ENCODE measurements at places on chromosomes 2 and 18.

- DNase-seq, result no peak
Measured at GRCh38 chr2:100615886-100616285, 53.1 kb downstream of the PDCL3 start.

- DNase-seq, result no peak
Measured at GRCh38 chr2:33782395-33783230, 183.5 kb upstream of the FAM98A start.

- no peak for DNase-seq
Measured at GRCh38 chr2:144673456-144673855, 153.5 kb upstream of the ZEB2 start.

GRCh38 chr18:76984193-76985155 is 148.1 kb downstream of the MBP start:
- no peak for DNase-seq

- DNase-seq, result no peak
Measured at GRCh38 chr2:101828257-101828656, 130.8 kb downstream of the MAP4K4 start.

DNA sequence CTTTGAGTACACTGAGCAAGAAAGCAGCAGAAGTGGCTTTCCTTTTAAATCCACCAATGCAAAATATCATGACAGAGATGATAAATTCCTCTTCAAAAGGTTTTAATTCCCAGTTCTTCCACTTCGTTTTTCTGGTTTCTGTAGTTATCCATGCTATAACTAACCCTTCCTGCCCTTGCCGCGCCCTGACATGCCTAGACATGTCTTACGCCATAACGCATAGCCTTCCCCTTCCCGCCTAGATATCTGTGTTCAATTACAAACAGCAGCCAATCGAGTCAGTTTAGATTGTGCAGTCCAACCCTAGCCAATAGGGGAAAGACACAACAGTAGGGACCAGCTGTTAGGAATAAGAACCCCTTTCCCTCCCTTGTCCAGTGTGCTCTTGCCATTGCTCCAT is 16.1 kb downstream of the PRPF40A start:
- no peak for DNase-seq

GRCh38 chr18:22471546-22472131 is 53.9 kb upstream of the CTAGE1 start:
- DNase-seq, result no peak

GRCh38 chr2:47346-47725 is 1.0 kb upstream of the FAM110C start:
- DNase-seq, result no peak

GRCh38 chr2:233973786-233974185 is 56.6 kb downstream of the TRPM8 start:
- DNase-seq, result no peak

DNA sequence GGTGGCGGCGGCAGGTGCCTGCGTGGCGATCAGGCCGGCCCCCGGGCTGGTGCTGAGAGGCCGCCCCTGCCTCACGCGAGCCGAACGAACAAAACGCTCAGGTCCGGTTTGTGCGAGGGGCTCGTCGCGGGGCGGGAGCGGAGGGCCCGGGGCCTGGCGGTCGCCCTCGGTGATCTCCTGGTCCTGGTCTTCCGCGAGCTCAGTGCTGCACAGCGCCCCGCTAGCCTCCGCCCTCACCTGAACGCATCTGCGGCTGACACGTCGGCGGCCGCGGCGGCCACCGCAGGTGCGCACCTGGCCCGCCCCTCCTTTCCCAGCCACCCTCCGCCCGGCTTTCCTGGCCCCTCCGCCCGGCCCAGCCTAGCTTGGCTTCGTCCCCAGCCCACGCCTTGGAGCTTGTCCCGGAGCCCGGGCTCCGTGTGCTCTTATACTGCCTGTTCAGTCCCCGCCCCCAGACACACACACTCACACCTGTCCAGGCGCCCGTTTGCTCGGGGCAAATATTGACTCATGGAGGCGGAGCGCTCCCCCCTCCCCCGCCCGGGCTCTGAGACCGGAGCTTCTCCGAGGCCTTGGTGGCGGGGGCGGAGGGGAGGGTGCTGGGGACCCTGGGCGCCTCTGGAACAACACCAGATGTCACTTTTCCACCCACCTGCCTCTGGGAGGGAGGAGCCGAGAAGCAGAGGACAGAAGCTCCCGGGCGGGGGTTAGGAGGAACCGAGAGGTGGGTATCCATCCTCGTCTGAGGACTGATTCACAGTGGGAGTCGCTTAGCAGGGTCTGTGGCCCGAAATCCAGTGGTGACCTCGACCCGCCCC is 8.6 kb upstream of the CRYBA2 start:
- no peak for DNase-seq

GRCh38 chr2:38599706-38600105 is 3.0 kb downstream of the HNRNPLL start:
- DNase-seq, result no peak

DNA sequence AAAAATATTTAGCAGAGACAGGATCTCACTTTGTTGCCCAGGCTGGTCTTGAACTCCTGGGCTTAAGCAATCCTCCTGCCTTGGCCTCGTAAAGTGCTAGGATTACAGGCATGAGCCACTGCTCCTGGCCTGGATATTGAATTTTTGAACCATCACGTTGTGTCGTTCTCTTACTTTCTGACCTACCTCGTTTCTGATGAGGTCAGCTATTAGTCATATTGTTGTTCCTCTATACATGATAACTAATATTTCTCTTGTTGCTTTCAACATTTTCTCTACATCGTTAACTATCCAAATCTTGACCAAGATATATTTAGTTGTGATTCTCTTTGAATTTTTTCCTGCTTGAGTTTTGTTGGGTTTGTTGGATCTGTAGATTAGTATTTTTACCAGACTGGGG is 541.3 kb upstream of the SOX11 start:
- no peak for DNase-seq

DNA sequence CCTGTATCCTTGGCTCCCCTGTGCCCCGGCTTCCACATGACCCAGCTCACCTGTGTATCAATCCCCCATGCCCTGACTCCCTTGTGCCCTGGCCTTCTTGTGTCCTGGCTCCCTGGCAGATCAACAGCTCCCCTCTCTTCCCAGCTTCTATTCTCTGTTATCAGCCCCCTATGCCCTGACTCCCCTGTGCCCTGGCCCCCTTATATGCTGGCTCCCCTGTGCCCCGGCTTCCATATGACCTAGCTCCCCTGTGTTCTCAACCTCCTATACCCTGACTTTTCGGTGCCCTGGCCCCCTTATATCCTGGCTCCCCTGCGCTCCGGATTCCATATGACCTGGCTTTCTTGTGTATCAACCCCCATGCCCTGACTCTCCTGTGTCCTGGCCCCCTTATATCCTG is 209.2 kb downstream of the LOXHD1 start:
- no peak for DNase-seq

Data from CD4-positive, alpha-beta T cell treated with Interferon gamma for 1 hour (primary cell).